ENCODE measurements at places on chromosomes 6 and 20.

DNA sequence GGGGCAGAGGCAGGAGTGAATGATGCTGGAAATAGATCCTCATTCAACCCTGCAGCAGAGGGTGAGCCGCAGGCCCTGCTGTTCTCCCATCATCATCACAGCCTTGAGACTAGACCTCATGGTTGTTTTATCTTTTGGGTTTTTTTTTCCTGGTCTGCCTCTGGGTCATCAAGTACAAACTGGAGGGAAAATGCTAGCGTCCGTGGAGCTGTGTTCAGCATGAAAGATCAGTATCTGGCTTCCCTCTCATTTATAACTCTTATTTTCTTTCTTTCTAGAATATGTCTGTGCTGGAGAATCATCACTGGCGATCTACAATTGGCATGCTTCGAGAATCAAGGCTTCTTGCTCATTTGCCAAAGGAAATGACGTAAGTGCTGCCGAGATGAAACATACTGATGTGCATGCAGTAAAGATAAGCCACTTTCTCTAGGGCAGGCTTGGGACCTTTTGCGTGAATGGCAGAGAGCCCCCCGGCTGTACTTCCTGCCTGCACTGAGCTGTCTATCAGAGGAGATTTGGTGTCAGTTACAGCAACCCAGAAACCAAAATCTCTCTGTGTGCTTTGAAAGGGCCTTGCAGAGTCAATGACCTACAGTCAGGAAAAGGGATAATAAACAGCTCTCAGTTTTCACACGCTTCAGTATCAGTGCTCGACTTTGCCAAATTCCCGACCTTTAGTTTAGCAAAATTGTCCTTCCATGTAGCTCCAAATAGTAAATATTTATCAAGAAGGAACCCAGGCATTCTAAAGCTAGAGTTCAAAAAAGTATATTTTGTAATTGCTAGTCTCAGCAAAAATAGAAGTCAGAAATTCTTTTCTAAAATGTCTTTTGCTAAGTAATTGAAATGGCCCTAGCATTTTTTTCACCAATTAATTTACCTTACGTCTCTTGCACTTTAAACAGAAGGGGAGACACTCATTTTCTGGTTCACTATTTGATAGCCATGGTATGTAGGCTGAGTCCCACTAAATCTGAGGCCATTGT lies 76.3 kb downstream of the MTFR2 start:
- no peak for DNase-seq

- DNase-seq, result no peak
Measured at GRCh38 chr6:54598787-54599313, 247.7 kb upstream of the FAM83B start.

DNA sequence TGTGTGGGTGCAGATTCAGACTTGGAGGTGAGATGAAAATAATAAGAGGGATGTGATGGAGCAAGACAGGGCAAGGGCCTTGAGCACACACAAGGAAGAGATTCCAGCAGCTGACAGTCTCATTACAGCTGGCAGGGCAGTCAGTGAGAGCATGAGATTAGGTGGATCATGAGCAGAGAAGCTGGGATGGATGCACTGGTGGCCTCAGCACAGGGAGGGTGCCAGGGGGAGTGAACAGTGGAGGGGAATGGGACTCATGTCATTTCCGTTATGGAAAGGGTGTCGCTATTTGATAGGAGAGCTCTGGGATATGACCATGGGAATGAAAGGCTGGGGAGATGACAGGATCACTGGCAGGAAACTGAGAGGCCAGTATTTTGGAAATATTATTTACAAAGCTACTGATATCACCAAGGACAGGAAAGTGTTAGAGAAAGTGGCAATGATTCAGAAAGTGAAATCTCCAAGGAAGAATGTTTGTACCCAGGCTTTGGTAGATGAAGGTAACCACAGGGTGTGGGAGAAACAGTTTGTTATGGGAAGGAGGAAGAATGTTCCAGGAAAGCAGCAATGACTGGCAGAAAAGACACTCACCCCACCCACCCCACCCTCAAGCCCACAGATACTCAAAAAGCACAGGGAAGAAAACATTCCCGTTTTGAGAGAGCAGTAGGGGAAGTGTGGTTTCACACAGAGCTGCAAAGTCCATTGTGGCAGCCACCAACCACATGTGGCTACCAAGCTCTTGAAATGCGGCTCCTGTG lies 214.7 kb upstream of the PROKR2 start:
- no peak for DNase-seq

- DNase-seq, result no peak
Measured at GRCh38 chr20:50242863-50243609, 52.4 kb downstream of the CEBPB start.

- no peak for DNase-seq
Measured at GRCh38 chr6:159313018-159313417, 143.8 kb downstream of the FNDC1 start.

DNA sequence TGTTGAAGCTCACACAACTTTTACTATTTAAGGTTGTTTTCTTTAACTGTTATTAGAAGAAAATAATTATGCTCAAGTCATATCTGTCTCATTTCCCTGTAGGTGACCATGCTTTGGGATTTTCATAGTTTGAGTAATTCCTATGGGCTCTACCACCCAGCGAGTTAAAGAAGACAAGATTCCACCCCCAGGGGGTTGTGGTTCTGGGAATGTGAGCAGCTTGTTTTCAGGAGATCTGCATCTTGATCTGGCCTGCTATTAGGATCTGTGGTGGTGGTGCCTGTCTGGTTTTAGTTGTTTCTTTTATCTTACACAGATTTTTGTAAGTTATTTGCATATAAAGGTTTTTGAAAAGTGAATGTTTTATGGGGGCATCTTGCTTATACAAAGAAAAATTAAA lies 20.2 kb upstream of the REV3L start:
- no peak for DNase-seq

DNA sequence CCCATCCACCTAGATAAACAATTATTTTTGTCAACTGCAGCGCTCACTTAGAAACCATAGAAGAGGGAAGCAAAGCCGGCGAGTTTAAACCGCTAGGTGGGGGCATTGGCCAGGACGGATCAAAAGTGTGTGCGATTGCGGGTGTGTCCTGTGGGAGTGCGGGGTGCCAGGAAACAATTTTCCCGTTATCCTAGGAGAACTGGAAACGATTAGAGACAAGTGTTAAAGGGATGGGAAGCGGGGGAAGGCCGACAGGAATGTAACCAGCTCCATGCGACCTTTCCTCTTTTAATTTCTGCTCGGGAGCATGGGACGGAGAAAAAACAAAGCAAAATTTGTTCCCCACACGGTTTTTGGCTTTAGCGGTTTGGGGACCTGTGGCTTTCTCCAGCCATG lies 2.8 kb upstream of the HTR1B start:
- DNase-seq, result no peak

DNA sequence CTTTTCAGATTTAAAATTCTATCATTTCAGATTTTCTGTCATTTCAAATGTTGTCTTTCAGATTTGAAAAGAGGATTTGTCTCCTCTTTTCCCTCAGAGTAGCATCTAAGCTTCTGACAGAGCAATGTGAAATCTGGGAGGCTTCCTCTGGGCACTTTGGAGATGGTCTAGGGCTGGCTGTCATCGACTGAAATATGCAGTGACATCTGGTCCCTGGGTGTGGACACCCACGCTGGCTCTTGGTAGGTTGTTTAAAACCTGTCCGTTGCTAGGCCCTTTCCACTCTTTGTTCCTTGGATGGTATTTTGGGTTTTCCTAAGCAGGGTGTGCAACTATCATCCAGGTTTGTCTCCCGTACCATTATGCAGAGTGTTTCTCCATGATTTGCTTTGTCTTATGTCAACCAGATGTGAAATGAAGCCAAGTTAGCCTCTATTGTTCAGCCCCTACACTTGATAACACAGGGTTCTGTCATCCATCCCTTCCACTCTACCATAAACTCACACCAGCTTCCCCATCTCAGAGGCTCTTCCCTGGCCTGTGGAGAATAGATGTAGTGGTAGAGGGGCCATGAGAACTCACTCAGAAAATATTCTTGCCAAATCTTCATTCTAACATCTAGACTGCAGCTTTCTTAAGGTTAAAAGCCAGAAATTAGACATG lies 5.0 kb upstream of the VIP start:
- DNase-seq, result no peak

DNA sequence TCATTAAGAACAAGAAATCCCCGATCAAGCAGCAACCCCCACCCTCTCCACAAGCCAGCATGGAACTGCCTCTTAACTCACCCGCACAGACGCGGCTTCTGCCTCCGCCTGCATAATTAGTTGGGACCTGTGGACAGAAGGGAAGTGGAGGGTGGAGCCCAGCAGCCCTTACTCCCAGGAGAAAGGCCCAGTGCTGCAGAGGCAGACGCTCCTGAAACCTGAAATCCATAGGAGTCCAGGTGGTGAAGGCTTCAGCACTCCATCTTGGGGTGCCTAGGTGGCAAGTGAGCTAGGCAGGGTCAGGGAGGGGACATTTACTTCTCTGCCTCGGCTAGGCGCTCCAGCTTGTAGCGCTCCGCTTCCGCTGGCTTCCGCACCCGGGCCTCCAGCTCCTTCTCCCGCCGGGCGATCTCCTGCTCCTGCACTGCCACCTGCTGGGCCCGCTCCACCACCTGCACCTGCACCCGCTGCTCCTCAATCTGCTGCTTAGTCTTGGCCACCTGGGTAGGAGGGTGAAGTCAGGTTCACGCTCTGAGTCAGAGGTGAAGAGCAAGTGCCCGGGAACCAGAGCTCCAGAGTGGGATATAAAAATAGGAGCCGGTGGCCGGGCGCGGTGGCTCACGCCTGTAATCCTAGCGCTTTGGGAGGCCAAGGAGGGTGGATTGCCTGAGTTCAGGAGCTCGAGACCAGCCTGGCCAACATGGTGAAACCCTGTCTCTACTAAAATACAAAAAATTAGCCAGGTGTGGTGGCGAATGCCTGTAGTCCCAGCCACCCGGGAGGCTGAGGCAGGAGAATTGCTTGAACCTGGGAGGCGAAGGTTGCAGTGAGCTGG lies 10.7 kb downstream of the TUBB start:
- peak; percentile 80 for DNase-seq

GRCh38 chr20:37615340-37616109 lies 78.3 kb upstream of the CTNNBL1 start:
- DNase-seq, result no peak

DNA sequence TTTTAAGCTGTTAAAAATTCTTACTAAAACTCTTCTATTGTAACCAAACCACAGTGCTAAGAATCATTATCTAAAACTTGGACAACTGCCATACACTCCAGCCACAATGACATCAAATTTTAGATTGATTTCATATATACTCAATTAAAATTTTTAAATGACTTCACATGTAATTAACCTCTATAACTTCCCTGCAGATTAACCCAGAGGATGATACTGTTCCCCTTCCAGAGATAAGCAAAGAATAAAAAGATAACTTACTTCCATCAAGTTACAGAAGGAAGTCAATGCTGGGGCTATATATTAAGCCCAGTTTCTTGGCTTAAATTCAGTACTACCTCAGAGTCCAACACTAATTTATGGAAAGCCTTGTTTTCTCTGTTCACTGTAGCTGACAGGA lies 71.3 kb downstream of the ARHGAP18 start:
- DNase-seq, result no peak

DNA sequence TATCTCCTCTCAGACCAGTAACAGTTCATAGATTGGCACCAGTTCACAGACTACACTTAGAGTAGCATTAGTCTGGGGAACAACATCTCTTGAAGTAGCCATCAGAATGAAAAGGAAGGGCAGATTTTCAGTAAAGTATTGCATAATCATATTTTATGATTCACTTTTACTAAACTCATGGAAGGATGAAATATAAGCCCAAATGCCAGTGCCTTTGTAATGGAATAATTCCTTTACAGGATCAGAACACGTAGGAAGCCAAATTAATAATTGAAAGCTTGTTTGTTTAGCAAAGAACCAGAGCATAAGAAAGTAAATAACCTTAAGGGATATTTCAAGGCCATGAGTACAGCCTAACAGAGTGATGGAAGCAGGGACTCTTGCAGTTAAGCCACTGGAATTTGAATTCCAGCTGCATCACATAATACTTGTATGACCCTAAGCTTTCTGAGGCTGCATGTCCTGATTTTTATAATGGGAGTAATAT lies 11.4 kb upstream of the LOC128125822 start:
- DNase-seq, result no peak

DNA sequence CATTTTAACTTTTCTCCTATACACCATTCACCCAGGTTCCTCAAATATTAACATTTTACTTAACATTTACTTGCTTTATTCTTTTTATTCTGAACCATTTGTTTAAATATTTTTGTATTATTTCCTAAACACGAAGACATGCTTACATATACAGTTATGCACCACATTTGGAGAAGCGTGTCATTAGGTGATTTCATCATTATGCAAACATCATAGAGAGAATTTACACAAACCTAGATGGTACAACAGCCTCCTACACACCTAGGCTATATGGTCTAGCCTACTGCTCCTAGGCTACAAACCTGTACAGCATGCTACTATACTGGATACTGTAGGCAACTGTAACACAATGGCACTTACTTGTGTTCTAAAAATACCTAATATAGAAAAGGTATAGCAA lies 6.6 kb downstream of the TDP2 start:
- DNase-seq, result no peak

All from T-helper 9 cell (primary cell).